ENCODE measurements at places on chromosomes 16 and 17.

DNA sequence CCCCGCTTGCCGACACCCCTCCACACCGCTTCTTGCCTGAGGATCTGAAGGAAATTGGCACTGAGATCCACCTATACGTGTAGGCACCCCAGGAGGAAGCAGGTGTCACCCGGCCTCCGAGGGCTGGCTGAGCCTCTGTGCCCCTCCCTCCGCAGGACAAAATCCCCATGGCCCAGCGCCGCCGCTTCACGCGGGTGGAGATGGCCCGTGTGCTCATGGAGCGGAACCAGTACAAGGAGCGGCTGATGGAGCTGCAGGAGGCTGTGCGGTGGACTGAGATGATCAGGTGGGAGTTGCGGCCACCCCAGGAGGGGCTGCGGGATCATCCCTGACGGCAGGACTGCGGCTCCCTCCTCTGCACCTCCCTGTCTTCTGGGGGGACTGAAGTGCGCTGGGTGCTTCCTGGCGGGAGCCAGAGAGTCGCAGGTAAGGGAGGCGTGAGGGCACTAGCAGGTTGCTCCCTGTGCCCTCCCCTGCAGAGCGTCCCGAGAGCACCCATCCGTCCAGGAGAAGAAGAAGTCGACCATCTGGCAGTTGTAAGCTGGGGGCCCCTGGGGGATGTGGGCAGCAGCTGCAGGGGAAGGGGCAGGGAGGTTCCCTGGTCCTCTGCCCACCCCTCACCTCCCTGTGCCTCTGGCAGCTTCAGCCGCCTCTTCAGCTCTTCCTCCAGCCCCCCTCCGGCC, 9.0 kb downstream of the NME3 start:
- no peak for DNase-seq

DNA sequence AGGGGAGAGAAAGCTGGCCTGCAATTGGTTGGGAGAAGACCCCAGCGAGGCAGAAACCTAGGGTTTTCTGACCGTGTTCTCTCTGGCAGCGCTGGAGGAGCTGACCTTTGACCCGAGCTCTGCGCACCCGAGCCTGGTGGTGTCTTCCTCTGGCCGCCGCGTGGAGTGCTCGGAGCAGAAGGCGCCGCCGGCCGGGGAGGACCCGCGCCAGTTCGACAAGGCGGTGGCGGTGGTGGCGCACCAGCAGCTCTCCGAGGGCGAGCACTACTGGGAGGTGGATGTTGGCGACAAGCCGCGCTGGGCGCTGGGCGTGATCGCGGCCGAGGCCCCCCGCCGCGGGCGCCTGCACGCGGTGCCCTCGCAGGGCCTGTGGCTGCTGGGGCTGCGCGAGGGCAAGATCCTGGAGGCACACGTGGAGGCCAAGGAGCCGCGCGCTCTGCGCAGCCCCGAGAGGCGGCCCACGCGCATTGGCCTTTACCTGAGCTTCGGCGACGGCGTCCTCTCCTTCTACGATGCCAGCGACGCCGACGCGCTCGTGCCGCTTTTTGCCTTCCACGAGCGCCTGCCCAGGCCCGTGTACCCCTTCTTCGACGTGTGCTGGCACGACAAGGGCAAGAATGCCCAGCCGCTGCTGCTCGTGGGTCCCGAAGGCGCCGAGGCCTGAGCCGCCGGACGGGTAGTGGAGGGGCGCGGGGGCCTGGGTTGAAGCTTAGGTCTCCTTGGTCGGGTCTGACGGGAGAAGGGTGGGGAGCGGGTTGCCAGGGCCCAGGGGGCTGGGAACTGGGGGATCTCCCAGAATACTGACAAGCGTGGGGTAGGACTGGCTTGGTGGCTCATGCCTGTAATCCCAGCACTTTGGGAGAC, 7.4 kb upstream of the PYDC1 start:
- DNase-seq, result no peak

DNA sequence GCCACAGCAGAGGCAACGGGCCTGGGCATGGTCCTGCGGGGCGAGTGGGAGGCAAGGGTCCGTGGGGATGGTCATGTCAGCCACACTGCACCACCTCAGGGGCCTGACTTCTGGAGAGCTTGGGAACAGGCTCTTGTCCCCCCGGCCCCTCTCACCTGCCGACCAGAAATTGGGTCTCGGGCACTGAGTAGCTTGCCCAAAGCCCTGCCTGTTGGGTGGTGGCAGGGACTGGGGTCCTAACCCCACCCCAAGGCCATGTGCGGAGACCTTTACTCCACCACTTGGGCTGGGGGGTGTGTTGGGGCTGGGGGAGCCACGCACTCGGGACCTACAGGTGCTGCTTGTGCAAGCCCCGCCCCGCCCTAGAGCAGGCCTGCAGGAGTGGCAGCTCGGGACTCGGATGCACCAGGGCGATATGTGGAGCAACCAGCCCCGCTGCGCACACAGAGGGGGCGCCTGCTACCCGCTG, 24.2 kb upstream of the CHMP6 start:
- DNase-seq, result no peak

GRCh38 chr16:88534638-88535190, 35.5 kb upstream of the ZC3H18 start:
- DNase-seq, result no peak

DNA sequence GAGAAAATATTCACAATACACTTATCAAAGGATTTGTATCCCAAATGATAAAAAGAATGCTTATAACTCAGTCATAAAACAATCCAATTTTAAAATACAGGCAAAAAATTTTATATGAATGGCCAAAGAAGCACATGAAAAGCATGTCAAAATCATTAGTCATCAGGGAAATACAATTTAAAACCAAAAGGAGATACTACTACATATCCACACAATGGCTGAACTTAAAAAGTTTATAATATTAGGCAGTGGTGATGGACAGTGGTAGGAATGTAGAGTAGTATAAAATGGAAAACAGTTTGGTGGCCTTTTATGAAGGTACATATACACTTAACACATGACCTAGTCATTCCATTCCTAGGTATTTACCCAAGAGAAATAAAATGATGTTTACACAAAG, 12.2 kb downstream of the CMC2 start:
- DNase-seq, result no peak

DNA sequence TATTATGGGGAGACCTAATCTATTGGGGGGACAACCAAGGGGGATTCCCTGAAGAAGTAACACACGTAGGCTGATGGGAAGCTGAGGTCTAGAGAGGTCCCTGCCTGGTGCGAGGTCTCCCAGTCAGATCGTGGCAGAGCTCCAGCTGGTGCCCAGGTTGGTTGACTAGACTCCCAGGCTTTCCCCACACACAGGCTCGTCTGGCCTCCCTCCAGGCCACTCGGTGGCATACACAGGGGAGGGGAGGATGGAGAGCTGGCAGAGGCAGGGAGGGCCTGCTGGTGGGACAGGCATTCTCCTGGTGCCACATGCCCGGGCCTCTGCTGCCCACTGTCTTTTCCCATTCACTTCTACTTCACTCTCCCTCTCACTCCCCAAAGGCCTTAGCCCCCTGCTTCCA, 8.5 kb upstream of the SOCS3 start:
- DNase-seq, result no peak

- DNase-seq, result no peak
Observed at GRCh38 chr16:85348911-85349334, 236.7 kb upstream of the CIBAR2 start.

- no peak for DNase-seq
Observed at GRCh38 chr16:11495066-11495407, 91.7 kb downstream of the LITAF start.

- DNase-seq, result no peak
Observed at GRCh38 chr16:81891736-81892364, 112.8 kb downstream of the PLCG2 start.

DNA sequence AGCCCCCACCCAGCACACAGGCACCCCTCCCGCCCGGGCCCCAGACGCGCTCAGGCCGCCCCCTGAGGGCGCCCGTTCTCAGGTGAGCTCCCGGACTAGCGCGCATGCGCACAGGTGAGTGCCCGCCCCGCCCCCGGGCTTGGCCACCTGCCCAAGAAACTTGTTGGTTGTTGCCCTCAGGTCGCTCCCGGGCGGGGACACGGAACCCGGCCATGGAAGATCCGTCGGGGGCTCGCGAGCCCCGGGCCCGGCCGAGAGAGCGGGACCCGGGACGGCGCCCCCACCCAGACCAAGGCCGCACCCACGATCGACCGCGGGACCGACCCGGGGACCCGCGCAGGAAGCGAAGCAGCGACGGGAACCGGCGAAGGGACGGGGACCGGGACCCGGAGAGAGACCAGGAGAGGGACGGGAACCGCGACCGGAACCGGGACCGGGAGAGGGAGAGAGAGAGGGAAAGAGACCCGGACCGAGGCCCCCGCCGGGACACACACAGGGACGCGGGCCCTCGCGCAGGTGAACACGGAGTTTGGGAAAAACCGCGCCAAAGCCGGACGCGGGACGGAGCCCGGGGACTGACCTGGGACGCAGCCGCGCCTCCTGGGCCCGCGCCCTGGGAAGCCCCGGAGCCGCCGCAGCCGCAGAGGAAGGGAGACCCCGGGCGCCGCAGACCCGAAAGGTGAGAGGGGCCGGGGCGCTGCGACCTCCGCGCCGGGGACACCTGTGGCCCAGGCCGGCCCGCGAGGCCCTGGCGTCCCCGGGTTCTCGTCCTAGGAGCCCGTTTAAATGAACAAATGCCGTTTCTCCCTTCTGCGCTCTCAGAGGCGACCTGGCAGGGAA, at the start of gene MARVELD3:
Gene MARVELD3 (plus strand): TSS at position 167 of the 840 bp plus-strand sequence. CDS start 46 bp downstream, at position 213.
- no peak for DNase-seq

GRCh38 chr17:39823407-39824054, 40.6 kb downstream of the IKZF3 start:
- no peak for DNase-seq

GRCh38 chr16:12559714-12560113, 244.0 kb downstream of the CPPED1 start:
- DNase-seq, result no peak

DNA sequence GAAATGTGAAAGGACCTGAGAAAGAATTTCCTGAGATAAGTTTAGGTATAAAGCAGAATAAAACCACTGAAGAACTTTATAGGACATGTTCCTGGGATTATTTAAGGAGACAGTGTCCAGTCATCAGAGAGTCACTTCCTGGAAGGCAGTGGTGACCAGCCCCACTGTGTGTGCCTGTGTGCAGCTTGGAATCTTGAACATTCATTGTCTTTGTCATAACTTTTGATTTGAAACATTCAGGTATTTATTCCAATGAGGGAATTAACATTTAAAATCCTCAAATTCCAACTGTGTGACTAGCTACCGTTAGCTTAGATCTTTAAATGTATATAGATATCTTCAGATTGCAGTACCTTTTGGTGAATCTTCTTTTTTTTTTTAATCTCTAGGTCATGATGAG, 61.7 kb upstream of the MRC2 start:
- no peak for DNase-seq

All from neural crest cell (in vitro differentiated cells).